Karpas-422 (cell line): ENCODE measurements at places on chromosomes 5 and 9.
A peak's percentile ranks its signal among the peaks of the same experiment; 100 is the strongest.

GRCh38 chr9:3888497-3888858 is 362.7 kb upstream of the RFX3 start:
- no peak overlapping the region for H3K4me3 ChIP-seq
- peaks cover 13% of the 10 kb centered on the region for H3K4me1 ChIP-seq
- no peaks in the 10 kb centered on the region for H3K36me3 ChIP-seq
- no peak for DNase-seq

GRCh38 chr5:133742431-133742988 is 130.2 kb upstream of the FSTL4 start:
- no peaks in the 10 kb centered on the region for H3K36me3 ChIP-seq
- H3K4me3 ChIP-seq, result no peak overlapping the region
- peaks cover 7% of the 10 kb centered on the region for H3K4me1 ChIP-seq

DNA sequence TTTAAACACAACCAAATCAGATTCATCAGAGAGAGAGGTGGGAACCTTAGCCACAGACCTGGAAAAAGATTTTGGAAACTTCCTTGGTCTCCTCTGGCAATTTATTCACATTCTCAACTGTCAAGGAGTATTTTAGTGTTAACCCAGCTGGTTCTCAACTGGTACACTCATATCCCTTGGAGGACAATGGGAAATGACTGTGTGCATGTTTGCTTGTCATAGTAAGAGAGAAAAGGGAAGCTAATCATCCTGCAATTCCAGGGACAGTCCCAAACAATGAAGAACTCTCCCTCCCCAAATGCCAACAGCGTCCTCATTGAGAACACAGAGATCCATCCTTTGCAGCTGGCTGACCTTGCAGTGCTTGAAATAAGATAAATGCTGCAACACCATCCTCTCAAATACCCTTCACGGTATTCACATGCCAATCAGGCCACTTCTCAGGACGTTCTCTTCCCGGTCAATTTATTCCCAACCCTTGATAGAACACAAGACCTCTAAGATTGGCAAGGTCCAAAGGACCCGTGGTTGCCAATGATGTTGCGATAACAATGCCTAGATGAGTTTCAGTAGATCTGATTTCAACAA is 75.5 kb downstream of the EPB41L4B start:
- H3K4me1 ChIP-seq, result no peaks in the 10 kb centered on the region
- no peak overlapping the region for H3K27ac ChIP-seq
- no peaks in the 10 kb centered on the region for H3K27me3 ChIP-seq
- no peaks in the 10 kb centered on the region for H3K36me3 ChIP-seq
- no peak for DNase-seq
- no peak overlapping the region for H3K4me3 ChIP-seq

GRCh38 chr5:42951293-42951840 is 88.8 kb downstream of the ANXA2R start:
- no peaks in the 10 kb centered on the region for H3K36me3 ChIP-seq
- H3K4me1 ChIP-seq, result peaks cover 35% of the 10 kb centered on the region
- DNase-seq, result peak; percentile 70
- H3K4me3 ChIP-seq, result peak overlapping the region; percentile 63
- no peaks in the 10 kb centered on the region for H3K27me3 ChIP-seq
- H3K27ac ChIP-seq, result no peak overlapping the region

- no peak overlapping the region for H3K4me3 ChIP-seq
- DNase-seq, result no peak
- no peak overlapping the region for H3K27ac ChIP-seq
- no peaks in the 10 kb centered on the region for H3K36me3 ChIP-seq
- H3K27me3 ChIP-seq, result no peaks in the 10 kb centered on the region
Measured at GRCh38 chr5:63131626-63132285, 553.1 kb downstream of the LRRC70 start.

- H3K4me3 ChIP-seq, result no peak overlapping the region
- no peaks in the 10 kb centered on the region for H3K27me3 ChIP-seq
- no peaks in the 10 kb centered on the region for H3K4me1 ChIP-seq
- H3K27ac ChIP-seq, result no peak overlapping the region
- H3K36me3 ChIP-seq, result no peaks in the 10 kb centered on the region
- no peak for DNase-seq
Measured at GRCh38 chr5:9483243-9483642, 62.6 kb downstream of the SEMA5A start.

- H3K4me1 ChIP-seq, result peaks cover 53% of the 10 kb centered on the region
- H3K27me3 ChIP-seq, result no peaks in the 10 kb centered on the region
- DNase-seq, result peak; percentile 70
- H3K4me3 ChIP-seq, result no peak overlapping the region
- H3K27ac ChIP-seq, result peak overlapping the region; percentile 85
Measured at GRCh38 chr5:143448518-143448917, 45.0 kb upstream of the NR3C1 start.

- H3K4me3 ChIP-seq, result no peak overlapping the region
- DNase-seq, result no peak
- no peaks in the 10 kb centered on the region for H3K27me3 ChIP-seq
- peaks cover 33% of the 10 kb centered on the region for H3K4me1 ChIP-seq
- H3K27ac ChIP-seq, result no peak overlapping the region
Measured at GRCh38 chr5:154863291-154864080, 5.1 kb downstream of the CNOT8 start.

DNA sequence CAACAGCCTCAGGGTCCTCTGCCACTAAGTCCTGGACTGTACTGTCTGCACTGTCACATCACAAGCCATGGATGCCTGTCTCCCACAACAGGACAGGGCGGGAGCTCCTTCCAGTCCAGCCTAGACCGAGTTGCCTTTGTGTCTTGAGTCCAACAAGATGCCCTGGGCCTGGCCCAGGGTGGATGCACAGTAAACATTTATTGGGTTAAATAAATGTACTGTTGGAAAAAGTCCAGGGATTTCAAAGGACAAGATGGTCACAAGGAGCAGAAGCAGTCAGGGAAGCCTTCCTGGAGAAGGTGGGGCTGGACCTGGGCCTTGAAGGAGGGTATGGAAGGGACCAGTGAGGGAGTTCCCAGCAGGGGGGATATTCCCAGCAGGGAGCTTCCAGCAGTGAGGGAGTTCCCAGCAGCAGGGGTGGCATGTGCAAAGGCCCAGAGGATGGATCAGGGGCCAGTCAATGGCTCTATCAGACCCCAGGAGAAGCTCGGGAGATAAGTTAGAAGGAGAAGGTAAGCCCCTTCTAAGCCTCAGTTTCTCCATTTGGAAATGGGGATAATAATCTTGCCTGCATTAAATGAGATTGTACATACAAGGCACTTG is 72.7 kb upstream of the NEURL1B start:
- no peak for DNase-seq
- no peak overlapping the region for H3K27ac ChIP-seq
- H3K27me3 ChIP-seq, result no peaks in the 10 kb centered on the region
- H3K4me1 ChIP-seq, result no peaks in the 10 kb centered on the region
- H3K36me3 ChIP-seq, result no peaks in the 10 kb centered on the region
- no peak overlapping the region for H3K4me3 ChIP-seq

- no peak overlapping the region for H3K27ac ChIP-seq
- no peaks in the 10 kb centered on the region for H3K27me3 ChIP-seq
- H3K36me3 ChIP-seq, result peaks cover 10% of the 10 kb centered on the region
- no peak overlapping the region for H3K4me3 ChIP-seq
- no peak for DNase-seq
Measured at GRCh38 chr9:137555179-137555578, 3.5 kb downstream of the MRPL41 start.

DNA sequence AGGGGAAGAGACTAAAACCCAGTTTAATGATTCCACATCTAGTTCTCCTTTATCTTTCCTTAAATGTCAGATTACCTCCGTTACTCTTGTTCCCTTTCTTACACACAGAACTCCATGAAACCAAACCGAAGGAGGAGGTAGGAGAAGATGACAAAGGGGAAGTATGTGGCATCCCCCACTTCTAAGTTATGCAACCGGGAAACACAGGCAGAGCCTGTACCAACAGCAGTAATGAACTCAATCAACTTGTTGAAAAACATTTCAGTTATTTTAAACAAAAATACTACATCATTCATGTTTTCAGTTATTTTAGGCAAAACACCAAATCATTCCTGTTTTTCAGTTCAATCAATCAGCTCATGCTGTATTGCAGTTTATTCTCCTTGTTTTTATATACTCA is 101.8 kb downstream of the PCSK1 start:
- H3K27ac ChIP-seq, result no peak overlapping the region
- DNase-seq, result no peak
- H3K36me3 ChIP-seq, result no peaks in the 10 kb centered on the region

DNA sequence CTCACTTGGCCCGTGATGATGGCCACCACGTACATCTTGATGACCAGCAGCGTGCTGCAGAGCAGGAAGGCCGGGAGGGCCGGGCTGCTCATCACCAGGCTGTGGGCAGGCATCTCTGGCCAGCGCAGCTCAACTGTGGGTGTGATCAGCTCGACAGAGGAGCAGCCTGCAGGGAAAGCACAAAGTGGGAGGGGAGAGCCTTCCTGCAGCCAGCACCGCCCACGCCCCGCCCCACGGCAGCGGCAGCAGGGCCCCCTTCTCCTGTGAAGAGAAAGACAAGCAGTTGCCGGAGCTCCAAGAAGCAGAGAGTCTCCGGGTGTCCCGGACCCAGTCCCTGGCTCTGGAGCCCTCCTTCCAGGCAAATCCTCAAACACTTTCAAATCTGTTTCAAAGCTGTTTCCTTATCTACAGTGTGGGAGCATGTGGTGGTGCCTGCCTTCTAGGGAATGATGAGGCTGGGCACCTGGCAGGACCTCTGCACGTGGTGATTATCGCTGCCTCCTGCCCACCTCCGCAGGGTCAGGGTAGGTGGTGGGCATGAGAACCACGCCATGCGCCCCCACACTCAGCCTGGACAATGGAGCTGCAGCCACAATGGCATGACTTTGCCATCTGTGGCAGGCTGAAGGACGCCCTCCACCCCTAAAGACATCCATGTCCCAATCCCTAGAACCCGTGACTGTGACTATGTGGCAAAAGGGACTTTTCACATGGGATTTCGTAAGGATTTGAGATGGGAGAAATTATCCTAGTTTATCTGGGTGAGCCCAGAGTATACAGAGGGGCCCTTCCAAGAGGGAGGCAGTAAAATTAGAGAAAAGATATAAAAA is at the start of gene PTGES:
TSS of gene PTGES (minus strand) at position 143 of the 830 bp plus-strand sequence. CDS start at position 113, 30 bp downstream.
- DNase-seq, result no peak

GRCh38 chr9:1024112-1024511 is 26.0 kb upstream of the DMRT2 start:
- no peak for DNase-seq
- H3K36me3 ChIP-seq, result no peaks in the 10 kb centered on the region
- H3K4me1 ChIP-seq, result peaks cover 3% of the 10 kb centered on the region; the same call in 1 of the 2 replicates

- no peaks in the 10 kb centered on the region for H3K36me3 ChIP-seq
- no peaks in the 10 kb centered on the region for H3K27me3 ChIP-seq
- H3K27ac ChIP-seq, result no peak overlapping the region
- no peak overlapping the region for H3K4me3 ChIP-seq
- DNase-seq, result no peak
- H3K4me1 ChIP-seq, result no peaks in the 10 kb centered on the region
Measured at GRCh38 chr5:14594378-14595074, 12.9 kb downstream of the OTULINL start.

DNA sequence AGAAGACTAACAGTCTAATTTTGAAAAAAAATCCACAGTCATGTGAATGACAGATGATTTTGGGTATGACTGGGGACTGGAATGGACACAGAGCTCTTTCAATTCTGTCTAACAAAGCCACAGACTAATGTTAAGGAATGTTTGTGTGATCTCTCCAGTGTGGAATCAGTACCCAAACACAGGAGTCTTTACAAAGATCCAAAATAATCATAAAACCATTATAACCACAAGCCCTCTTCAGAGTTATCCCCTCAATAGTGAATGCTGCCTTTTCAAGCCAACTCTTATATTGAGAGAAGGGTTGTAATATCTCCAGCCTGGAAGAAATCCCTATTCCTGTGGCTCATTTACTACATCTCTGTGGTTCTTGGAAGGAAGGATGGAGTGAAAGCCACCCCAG is 552.0 kb upstream of the CLINT1 start:
- H3K4me1 ChIP-seq, result no peaks in the 10 kb centered on the region
- no peak overlapping the region for H3K27ac ChIP-seq
- H3K36me3 ChIP-seq, result no peaks in the 10 kb centered on the region

- H3K27ac ChIP-seq, result no peak overlapping the region
- H3K36me3 ChIP-seq, result no peaks in the 10 kb centered on the region
- no peak overlapping the region for H3K4me3 ChIP-seq
- no peak for DNase-seq
Measured at GRCh38 chr9:13587571-13587970, 308.1 kb upstream of the MPDZ start.

DNA sequence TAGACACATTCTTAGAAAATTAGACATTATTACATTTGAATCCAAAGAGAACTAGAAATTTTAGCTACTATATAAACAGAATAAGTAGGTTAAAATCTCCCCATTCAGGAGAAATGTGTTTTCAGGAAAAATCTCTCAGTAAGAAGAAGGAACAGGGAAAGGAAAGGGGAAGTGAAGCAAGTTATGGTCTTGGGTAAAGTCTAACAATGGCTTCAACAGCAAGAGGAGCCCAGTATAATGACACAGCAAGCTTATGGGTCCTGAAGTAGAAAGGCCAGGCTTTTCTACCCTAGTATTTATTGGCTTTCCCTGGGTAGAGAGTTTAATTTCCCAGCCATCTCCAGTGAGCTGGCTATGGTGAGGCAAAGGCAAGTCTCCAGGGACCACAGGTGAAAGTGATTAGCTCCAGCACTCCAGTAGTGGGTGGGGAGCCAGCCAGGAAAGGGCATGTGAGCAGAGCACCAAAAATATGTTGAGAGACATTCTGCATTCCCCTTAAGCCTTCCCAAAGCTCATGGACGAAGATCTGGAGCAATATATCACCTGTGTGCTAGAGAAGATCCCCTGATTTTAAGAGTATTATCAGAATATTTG is 981.7 kb downstream of the NR2F1-AS1 start:
- H3K27ac ChIP-seq, result no peak overlapping the region
- no peaks in the 10 kb centered on the region for H3K27me3 ChIP-seq
- no peak overlapping the region for H3K4me3 ChIP-seq
- H3K4me1 ChIP-seq, result no peaks in the 10 kb centered on the region
- DNase-seq, result no peak

- DNase-seq, result no peak
- no peaks in the 10 kb centered on the region for H3K27me3 ChIP-seq
- no peaks in the 10 kb centered on the region for H3K4me1 ChIP-seq
Measured at GRCh38 chr5:89418407-89419085, 535.6 kb upstream of the MEF2C start.

- peaks cover 71% of the 10 kb centered on the region for H3K4me1 ChIP-seq
- no peaks in the 10 kb centered on the region for H3K36me3 ChIP-seq
- peak; percentile 78 for DNase-seq
- H3K27ac ChIP-seq, result peak overlapping the region; percentile 94
Measured at GRCh38 chr5:129499208-129499852, 39.2 kb downstream of the ADAMTS19 start.

- DNase-seq, result no peak
- H3K27me3 ChIP-seq, result no peaks in the 10 kb centered on the region
- H3K4me3 ChIP-seq, result no peak overlapping the region
- H3K27ac ChIP-seq, result no peak overlapping the region
Measured at GRCh38 chr5:119379942-119380547, 24.2 kb downstream of the TNFAIP8 start.
